ENCODE measurements at places on chromosomes 1 and 21.
A peak's percentile ranks its signal among the peaks of the same experiment; 100 is the strongest.

- no peak for DNase-seq
These were observed 63.4 kb upstream of the PSEN2 start for GRCh38 chr1:226806988-226807387.

DNA sequence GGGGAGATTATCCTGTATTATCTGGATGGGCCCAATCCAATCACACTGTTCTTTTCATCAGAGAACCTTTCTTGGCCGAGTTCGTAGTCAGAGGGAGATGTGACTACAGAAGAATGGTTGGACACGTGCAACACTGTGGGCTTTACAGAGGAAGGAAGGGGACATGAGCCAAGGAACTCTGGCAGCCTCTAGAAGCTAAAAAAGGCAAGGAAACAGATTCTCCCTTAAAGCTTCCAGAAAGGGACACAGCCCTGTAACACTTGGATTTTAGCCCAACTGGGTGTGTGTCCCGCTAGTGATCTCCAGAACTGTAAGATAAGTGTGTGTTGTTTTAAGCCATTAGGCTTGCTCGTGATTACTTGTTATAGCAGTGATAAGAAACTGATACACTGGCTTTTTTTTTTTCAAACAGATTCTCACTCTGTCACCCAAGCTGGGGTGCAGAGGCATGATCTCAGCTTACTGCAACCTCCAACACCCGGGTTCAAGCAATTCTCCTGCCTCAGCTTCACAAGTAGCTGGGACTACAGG is 53.9 kb upstream of the FBXO28 start:
- DNase-seq, result no peak

GRCh38 chr21:46063734-46064680 is 33.9 kb upstream of the COL6A2 start:
- DNase-seq, result no peak

DNA sequence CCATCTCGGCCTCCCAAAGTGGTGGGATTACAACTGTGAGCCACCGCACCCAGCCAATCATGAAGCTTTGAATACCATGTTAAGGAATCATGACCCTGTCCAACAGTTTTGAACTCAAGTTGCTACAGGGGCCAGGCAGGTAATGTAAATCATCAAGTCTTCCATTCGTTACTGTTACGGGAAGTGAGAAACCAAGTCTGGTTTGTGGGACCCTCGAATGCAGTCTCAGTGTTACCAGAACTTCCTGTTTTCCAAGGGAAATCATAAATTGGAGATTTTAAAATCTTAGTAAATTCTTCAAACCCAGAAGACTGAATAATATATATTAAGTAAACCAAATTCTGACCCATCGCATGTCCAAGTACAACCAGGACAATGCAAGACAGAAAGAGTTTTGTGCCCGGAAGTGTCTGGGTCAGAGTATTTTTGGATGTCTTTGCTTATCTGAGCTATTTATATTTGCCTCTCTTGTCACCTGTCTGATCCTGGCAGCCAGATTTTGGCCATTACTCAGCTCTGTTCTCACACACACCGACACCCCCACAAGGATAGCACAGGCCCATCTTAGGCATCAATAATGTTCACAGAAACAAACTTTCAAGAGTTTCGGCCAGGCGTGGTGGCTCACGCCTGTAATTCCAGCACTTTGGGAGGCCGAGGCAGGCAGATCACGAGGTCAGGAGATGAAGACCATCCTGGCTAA is 8.8 kb downstream of the ATP5IF1 start:
- no peak for DNase-seq

GRCh38 chr21:34354836-34355235 is 9.0 kb upstream of the KCNE2 start:
- no peak for DNase-seq

GRCh38 chr1:1527092-1527816 is 13.2 kb downstream of the TMEM240 start:
- DNase-seq, result no peak

DNA sequence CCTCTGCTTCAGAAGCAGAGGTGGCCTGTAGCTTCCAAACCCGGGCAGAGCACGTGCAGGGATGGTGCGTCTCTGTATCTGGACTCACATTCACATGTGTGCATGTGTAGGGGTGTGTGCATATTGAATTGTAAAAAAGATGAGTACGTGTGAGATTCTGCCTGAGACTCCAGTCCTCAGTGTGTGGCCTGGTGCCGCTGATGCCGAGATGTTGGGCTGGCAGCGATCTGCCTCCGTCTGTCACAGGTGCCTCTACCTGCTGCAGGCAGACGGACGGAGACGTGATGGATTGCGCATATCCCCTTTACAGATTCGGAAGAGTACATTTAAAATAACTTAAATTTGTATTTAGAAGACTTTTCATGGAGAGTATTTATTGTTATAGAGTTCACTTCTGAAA is 53.6 kb downstream of the ADARB1 start:
- no peak for DNase-seq

- DNase-seq, result no peak
These were observed 98.5 kb upstream of the NGF start for GRCh38 chr1:115436596-115436995.

GRCh38 chr1:229058729-229059128 is 212.2 kb upstream of the RAB4A start:
- no peak for DNase-seq

DNA sequence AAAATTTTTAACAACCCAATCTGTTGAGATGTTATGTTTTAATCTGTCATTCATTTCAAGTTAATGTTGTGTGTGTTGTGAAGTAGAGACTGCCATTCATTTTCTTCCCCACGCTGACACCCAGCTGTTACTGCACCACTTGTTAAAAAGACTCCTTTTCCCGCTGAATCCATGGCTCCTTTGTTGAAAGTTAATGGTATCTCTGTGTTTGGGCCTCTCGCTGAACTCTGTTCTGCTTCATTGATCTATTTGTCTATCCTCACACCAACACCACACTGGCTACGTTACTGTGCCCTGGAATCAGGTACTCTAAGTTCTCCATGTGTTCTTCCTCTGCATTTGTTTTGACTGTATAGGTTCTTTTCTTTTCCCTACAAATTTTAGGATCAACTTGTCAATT is 58.2 kb downstream of the PDE9A start:
- no peak for DNase-seq

DNA sequence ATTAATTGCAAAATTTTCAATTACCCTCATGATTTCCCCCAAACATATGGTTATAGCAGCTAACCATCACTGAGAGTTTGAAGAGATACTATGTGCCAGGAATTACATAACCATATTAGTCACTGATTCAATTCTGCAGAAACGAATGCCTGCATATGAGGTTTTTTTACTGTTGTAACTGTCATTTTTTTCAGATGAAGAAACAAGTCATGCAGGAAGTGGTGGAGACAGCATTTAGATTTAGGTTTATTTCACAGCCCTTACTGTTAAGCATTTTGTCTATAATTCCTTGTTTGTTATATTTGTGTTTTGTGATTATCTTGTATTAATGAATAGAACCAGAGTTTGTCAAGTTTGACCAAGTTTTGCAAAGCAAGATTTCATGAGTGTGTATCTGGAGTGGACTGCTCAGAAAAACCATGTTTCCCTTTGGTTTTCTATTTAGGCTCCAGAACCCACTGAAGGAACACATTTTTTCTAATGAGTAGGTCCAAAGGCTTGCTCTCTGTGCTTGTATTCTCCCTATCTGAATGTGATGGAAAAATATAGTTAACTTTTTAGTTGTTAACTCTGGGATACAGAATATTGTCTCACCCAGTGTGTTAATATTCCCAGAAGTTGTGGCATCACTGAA is 308.5 kb upstream of the ADAMTS5 start:
- DNase-seq, result no peak

GRCh38 chr1:46148318-46148717 is 15.9 kb upstream of the PIK3R3 start:
- DNase-seq, result no peak

- no peak for DNase-seq
These were observed 107.2 kb downstream of the KCNK1 start for GRCh38 chr1:233721004-233721595.

DNA sequence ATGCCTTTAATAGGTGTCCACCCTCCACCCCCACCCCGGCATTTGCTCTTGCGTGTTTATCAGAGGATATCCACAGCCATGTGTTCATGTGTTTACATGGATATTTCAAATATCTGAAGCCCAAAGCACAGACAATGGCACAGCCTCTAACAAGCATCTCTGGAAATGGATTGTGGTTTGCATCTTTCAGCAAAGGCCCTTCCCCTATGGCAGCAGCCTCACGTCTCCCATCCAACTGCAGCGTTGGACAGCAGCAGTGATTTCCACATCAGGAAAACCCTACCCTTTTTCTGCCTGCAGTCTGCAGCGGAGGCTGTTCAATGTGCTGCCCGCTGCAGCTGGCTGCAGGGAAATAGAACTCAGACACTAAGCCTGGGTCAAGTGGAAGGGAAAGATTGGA is 1.6 kb downstream of the RASSF5 start:
- DNase-seq, result no peak

- DNase-seq, result no peak
These were observed 39.0 kb upstream of the CASZ1 start for GRCh38 chr1:10835421-10835820.

- no peak for DNase-seq
These were observed 140.2 kb upstream of the RUNX1 start for GRCh38 chr21:35189077-35189863.

- DNase-seq, result no peak
These were observed 6.3 kb downstream of the KCNJ6 start for GRCh38 chr21:37909936-37910335.

- DNase-seq, result no peak
These were observed 58.2 kb upstream of the LRRC8B start for GRCh38 chr1:89466307-89466930.

GRCh38 chr1:8184301-8184700 is 133.6 kb upstream of the SLC45A1 start:
- no peak for DNase-seq

DNA sequence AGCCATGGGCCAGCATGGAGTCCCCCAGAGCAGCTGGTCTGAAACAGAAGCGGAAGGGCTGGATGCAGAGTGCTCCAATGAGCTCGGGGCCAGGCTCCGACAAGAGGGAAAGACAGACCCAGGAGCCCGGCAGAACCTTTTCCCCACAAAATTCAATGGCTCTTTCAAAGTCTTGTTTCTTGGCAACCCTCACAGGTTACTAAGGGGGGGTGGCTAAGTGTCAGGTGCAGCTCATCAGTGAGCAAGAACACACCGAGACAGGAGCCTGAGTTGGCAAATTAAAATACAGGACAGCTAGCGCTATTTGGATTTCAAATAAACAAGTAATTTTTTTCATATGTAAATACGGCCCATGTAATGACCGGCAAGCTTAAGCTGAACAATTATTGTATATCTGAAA is 27.3 kb downstream of the PGBD5 start:
- no peak for DNase-seq

DNA sequence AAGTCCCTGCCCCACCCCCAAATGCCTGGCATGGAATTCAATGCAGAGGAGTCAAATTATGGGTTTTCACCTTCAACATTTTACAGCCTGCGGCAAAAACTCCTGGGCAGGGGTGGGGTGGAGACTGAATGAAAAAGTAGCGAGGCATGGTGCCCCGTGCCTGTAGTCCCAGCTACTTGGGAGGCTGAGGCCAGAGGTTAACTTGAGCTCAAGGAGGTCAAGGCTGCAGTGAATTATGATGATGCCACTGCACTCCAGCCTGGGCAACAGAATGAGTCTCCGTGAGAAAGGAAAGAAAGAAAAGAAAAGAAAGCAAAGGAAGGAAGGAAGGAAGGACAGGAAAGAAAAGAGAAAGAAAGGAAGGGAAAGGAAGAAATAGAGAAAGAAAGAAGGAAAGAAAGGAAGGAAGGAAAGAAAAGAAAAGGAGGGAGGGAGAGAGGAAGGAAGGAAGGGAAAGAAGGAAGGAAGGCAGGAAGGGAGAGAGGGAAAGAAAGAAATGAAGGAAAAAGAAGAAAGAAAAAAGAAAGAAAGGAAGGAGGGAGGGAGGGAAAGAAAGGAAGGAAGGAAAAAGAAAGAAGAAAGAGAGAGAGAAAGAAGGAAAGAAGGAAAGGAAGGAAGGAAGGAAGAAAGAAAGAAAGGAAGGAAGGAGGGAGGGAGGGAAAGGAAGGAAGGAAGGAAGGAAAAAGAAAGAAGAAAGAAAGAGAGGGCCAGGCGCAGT is 11.1 kb downstream of the LEMD1 start:
- DNase-seq, result no peak

DNA sequence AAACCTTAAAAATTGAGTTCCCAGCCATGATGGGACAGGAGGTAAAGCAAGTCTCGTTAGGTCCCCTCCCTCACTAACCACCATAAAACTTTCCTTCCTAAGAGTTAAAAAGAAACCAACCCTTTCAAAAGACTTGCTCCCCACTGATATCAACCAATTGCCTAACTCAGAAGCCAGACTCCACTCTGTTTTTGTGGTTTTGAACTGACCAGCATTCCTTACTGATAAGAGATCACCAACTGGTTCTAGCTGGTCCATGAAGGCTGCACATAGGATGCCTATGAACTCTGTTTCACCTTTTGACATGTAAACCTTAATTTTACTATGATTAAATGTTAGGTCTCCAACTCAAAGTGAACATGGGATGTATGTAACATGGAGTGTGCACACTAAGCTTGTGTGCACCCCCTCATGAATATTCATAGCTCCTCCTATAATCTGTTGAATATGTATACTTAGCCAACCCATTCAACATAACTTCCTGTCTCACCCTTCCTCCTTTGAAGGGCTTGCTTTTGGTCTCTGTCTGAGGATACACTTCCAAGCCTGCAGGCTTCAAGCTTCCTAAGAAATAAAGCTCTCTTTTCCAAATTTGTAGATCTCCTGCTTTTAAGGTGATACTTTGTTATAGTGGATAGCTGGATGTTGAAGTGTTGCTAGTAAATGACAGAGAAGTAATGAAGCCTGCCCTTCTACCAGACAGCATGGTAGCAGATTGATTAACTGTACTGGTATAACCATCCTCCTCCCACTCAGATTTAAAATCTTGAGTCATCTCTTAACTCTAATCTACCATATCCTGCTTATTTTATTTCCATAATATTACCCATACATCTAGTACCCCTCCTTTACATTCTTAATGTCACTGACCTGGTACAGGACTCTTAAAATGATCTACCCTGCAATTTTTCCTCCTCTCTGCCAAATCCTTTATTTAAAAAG is 95.6 kb downstream of the ZNF644 start:
- no peak for DNase-seq

- DNase-seq, result peak; percentile 9
These were observed 996 bp upstream of the C1orf159 start for GRCh38 chr1:1116701-1117468.

DNA sequence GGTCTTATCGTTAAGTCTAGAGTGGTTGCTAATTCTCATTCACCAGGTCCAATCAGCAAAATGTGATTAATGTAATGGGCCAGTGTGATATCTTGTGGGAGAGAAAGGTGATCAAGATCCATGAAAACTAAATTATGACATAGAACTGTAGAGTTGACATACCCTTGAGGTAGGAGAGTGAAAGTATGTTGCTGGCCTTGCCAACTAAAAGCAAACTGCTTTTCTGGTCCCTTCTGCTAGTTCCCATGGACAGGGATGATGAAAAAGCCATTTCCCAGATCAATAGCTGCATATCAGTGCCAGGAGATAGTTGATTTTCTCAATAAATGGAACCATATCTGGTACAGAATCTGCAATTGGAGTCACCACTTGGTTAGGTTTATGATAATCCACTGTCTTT is 65.8 kb downstream of the FH start:
- DNase-seq, result no peak

Measured in COR-L47 (cell line).